ENCODE measurements at places on chromosomes 3 and 15.

DNA sequence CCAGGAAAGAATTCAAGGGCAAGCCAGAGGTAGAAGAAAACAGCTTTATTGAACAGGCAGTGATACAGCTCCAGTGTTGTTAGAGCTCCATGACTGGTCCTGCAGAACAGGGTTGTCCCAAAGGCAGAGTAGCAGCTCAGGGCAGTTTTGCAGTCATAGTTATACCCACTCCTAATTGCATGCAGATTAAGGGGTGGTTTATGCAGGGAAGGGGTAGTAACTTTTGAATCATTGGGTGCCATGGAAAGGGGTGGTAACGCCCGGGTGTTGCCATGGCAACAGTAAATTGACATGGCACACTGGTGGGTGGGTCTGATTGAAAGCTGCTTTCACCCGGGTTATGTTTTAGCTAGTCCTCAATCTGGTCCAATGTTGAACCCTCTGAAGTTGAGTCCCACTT lies 9.7 kb upstream of the RAB6B start:
- no peak for DNase-seq

DNA sequence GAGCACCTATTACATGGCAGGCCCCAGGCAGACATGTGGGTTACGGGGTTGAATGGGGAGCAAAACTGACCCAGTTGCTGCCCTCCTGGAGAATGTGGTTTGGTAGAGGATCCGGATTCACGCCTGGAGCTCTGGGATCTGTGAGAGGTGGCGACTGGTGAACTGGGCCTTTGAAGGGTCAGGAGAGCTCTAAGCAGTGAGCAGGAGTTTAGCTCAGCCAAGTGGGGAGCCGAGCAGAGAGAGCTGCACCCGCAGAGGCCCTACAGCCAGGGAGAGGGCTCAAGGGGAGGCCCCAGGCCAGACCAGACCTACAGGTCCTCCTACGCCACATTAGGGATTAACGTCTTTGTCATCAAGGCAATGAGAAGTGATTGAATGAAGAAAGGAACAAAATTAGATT lies 179.8 kb upstream of the TLE3 start:
- no peak for DNase-seq

DNA sequence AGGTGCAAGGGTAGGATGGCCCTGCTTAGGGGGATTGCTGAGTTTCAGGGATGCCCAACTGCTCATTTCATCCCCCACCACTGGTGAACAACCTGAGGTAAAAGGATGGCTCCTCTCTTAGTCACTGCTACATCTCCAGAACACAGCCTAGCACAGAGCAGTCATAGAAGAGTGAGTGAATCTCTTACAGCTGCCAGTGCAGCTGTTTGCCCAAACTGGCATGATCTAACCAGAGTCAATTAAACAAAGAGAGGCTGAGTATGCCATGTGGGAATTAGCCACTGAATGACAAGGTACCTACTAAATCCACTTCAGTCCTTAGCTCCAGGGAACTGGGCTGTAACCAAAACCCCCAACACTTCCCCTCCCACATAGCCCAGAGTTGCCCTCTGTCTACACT lies 6.8 kb upstream of the NCKIPSD start:
- DNase-seq = no peak

DNA sequence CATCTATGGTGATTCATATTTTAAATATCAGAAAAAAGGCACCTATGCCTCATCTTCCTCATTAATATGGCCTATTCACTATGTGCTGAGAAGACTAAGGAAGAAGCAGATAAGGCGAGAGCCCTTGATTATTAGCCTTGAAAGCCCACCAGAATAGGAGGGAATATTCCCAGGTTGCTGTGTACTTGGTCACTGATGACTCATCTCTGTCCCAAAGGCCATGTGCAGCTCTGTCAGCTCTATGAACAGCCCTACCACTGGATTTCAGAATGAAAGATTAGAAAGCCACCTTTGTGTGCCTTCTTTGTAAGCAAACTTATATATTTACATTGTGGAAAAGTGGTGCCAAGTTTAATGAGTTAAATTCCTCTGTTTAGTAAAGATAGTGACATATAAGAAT lies 211.5 kb downstream of the NFKBIZ start:
- DNase-seq = no peak

DNA sequence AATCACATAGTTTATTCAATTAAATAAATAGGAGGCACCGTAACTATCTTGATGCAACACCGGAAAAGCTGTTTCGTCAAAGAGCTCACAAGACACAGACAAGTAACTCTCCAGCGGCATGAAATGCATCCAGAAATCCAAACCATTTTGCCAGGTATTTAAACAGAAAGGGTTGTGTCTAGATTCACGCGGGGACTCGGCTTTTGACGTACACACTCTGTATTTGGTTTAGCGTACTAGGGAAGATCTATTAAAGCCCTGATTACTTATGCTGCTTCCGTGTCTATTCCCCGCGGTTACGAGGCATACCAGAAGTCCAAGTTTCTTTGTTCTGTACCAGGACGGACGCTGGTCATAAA lies 718 bp downstream of the BNIP2 start:
- no peak for DNase-seq
